ENCODE measurements at places on chromosomes 16 and 17.

GRCh38 chr17:45940293-45940692, 45.9 kb downstream of the MAPT start:
- DNase-seq: no peak

GRCh38 chr16:70345840-70346239, 863 bp upstream of the DDX19A start:
- no peak for DNase-seq

- DNase-seq: no peak
These were observed 3.3 kb downstream of the MARCHF10 start for GRCh38 chr17:62804822-62805221.

DNA sequence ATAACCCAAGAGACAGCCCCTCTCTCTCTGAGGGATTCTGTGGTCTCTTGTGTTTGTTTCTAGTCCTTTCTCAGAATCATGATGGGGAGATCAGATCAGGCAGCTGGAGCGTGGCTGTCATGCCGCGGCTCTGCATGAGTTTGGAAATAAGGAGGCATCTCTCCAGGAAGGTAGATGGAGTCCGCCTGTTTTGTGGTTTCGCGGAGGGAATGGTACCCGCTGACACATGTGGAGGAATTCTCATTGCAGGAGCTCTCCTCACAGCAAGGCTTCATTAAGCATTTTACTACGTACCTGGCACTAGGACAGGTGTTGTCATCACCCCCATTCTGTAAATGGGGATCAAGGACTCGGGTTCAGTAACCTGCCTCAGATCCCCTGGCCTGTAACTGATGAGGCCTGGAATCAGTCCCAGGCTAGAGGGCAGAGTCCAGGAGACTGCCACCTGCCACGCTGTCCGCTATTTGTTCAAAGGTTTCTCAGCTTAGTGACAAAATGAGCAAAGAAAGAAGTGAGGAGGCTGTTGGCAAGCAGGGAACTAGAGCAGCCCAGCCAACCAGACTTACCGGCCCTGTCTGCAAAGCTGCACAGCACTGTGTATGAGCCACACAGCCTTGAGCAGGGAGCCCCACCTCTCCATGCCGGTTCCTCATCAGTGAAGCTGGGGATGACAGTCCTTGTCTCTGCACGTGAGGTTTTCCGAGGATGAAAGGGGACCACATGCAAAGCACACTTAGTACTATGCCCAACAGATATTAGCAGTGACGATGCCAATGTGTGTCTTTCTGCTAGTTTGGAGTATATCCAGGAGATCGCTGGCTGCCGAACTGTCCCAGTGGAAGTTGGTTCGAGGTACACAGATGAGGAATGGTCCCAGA, 11.0 kb downstream of the KDM8 start:
- no peak for DNase-seq

DNA sequence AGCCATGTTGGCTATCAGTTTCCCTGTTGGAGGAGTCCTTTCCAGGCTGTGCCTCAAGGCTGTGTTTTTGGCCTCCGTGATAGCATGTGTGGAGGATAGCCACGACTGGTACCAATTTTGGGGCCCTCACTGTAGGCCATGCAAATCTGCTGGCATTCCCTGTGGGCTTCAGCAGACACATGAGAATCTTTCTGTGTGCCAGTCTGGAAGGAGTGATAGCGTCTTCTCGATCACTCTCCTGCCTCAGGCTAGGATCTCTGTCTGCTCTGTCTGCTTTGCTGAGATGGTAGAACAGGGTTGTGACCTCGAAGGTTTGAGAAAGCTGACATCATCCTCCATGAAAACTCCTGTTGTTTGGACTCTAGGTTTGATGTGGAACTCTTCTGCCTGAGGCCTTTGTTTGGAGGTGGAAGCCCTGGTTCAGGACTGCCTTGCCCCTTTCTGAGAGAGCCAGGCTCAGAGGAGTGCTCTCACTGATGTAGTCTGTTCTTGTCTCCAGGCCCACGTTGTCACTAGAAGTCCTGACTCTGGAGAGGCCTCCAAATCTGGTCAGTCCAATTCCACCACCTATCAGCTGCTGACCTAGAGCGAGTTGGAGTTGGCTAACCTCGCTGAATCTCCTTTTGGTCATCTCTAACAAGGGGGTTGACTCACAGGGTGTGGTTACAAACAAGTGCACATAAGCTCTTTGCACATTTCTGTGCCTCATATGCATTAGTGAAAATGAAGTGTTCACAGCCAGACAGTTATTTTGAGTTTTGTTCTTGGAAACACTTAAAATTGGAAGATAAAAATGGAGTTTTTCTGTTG, 12.1 kb upstream of the EDC4 start:
- no peak for DNase-seq

GRCh38 chr16:30112197-30113030, 923 bp downstream of the GDPD3 start:
- DNase-seq: no peak

DNA sequence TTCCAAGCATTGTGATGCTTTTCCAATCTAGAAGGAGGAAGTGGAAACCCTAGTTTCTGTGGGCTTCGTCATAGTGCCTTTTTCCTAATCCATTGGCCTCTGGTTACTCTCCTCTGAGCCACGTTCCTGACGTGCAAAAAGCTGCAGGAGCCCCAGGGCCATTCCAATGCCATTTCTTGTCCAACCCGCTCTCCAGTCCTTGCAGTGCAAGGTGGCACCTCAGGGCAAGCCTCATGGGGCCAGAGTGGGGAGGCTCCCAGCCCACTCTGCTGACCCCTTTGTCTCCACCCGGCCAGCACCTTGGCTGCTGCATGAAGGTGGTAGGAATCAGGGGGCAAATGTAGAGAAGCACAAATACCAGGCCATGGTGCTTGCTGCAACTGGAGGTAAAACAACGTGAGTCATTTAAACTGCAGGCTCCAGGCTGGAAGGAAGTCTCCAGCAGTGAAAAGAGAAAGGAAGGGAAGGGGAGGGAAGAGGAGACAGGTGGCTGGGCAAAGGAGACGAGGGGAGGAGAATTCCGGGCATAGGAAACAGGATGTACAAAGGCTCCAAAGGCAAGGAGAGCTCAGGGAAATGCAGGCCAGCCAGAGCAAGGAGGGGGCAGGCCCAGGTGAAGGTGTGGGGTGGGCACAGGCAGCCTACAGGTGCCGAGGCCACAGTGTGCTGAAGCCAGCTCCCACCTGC, 168.2 kb upstream of the TNRC6C start:
- no peak for DNase-seq

DNA sequence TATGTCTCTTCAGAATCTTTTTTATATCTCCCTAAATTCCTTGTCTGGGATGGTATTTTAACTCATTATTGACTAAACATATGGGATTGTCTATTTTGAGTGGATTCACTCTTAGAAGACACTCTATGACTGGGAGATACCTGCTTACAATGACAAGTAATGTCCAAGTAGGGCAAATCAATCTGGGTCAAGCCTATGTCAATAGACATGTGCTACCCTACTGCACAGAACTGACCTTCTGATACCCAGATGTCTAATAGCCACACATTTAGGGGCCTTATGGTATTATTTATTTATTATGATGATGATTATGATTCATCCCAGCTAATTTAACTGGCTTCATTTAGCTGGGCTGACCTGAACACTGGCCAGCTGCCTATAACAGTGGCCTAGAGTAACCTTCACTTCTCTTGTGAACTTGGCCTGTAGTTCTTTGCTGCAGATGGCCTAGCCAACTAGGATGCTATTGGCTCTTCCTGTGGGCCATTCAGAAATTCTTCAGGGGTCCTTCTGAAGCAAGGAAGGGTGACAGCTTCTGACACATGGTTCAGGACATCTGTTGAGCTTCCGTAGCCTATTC, 138.0 kb downstream of the ANKFN1 start:
- DNase-seq: no peak

GRCh38 chr16:75231570-75231969, 12.8 kb downstream of the CTRB1 start:
- no peak for DNase-seq

DNA sequence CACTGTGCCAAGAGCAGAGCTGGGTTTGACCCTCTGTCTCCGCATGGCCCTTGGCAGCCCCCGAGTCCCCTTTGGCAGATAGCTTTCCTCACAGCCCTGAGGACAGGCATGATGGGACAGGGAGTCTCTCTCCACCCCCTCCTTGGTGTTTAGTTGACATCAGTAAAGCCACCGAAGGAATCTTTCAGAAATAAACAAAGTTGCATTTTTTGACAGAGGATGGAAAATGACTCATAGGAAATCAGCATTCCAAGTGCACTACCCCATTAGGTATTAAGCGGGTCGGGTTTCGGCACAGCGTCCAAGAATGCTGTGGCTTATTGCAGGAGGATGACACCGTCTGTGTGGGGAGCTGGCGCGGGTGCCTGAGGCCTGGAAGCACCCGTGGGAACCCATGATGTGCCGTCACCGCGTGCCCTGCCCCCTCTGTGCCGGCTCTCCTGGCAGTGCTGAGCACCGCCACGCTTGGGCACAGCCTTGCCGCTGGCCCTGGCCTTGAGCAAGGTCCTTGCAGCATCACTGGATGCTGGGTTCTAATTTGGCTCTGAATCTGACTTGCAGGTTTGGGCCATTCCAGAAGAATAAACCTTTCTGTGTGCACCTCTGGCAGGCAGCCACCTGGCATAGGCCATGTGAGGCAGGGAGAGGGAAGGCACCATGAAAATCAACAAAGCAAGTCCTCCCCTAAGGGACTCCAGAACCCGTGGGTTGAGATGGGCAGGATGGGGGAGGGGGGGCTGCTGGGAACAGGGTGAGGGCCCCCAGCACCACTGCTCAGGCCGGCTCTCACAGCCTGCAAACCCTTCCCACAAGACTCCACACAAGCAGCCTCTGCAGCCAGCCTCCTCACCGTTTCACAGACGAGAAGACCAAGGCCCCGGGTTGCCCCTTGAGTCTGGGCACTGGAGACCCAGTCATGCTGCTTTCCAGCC, 50.5 kb upstream of the ZNF469 start:
- DNase-seq: no peak

DNA sequence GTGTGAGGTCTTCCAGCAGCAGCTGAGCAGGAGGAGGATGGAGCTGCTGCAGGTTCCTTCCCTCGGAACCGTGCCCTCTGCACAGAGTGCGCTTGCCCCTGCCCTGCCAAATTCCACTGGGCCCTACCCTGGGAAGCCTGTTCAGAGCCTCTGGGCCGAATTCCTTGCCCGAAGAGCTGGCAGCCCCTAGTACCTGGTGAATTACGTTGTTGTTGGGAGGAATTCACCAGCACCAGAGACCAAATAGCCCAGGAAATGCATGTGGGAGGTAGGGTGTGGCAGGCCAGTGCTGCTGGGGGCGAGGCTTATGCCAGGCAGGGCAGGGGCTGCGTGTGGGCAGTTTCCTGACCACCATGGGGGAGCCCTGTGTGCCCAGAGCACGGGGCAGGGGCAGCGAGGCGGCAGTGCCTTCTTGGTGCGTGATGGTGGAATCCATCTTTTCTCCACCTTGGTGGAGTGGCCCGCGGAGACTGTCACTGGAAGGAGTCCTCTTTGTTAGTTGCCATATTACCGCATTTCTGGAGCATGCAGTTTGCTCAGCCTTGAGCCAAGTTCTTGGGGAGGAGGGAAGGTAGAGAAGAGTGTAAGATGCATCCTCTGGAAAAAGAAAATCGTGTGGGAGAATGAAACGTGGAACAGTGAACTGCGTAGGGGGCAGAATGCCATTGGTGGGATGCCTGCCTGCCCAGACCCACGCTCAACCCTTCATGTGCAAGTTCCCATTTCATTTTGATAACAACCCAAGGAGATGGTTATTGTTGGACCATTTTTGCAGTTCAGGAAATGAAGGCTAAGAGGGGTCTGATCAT, 2.3 kb downstream of the MRC2 start:
- no peak for DNase-seq

DNA sequence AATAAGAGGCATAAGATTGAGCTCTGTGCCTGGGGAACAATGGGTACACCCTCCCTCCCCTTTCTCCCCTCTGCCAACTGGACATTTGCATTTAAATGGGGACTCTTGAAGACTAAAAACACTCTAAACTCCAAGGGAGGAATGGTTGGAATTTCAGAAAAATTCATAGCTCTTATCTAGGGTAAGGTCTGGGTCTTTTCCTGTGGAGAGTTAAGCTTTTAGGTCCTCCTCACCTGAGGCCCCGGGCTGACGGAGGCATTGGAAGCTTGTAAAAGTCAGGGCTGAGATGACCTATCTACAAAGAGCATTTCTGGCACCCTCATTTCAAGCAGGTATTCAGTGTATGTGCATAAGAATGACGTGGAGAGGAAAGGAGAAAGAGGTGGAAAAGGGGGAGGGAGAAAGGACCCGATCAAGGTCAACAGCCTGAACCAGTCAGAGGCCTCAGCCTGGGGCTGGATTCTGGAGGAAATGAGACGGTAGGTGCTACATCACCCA, 78.0 kb downstream of the RAP1GAP2 start:
- no peak for DNase-seq

DNA sequence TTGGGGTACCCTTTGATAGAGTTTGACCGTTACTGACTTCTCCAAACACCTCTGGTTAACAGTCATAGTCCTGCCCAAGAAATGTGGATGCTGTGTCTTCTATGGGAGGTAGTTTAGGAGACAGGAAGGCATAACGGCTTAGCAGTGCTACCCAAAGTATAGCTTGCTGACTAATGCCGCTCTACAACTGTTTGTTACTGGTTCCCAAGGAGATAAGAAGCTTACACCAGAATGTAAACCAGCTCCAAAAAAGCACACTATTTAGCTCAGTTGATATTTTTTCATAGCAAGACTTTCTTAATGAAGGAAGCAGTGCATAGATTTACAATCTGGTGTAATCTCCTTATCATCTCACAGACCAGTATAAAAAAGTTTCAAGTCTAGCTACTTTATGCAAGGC, 95.7 kb downstream of the HS3ST3B1 start:
- DNase-seq: no peak

DNA sequence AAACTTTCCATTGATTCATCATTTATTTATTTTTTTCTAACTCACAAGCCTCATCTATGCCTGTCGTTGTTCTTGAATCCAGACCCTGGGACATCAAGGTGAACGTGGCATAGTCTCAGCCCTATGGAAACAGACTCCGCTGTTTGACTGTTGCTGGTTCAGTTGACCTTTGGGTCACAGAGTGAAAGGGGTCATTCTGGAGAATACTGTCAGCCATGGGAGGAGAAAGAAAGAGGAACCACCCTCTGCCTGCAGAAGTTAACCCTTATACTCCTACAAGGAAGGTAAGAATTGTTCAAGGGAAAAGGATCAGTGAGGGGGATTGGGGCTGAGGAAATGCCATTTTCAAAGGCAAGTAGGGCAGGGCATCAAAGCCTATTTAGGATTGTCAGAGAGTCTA, 387.6 kb upstream of the MAF start:
- no peak for DNase-seq

DNA sequence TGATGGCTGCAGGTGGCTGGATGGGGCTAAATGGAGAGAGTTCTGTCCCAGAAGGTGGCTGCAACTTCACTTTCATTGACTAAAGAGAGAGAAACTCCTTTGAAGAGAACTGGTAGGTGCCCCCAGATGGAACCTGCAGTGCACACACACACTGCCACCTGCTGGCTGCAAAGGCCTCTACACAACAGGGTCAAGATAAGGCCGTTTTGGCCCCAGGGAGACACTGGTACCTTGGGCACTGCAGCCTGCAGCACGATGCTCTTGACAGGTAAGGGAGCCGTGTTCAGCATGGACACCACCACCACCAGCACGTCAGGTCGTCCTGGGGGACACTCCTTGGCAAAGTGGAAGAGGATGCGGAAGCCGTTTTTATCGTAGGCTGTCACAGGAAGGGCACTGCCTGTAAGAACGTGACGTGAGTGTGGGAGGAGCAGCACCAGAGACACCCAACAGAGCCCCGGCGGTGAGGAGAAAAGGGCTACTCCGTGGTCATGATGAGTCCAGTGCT, 22.7 kb downstream of the GGA3 start:
- DNase-seq: peak; percentile 23
